Renal pelvis (tissue), 12 donors: ENCODE measurements at places on chromosomes 5 and 9. TPM values are rescaled to one million over a fixed set of nuclear protein-coding genes. Genes with fewer than 3 reads are reported as not detected.
A peak's percentile ranks its signal among the peaks of the same experiment; 100 is the strongest.

Gene RIMOC1
- polyA plus RNA-seq: 27.3 TPM

- DNase-seq: no peak
Observed at GRCh38 chr5:135030956-135031812, 2.8 kb downstream of the PITX1 start.

DNA sequence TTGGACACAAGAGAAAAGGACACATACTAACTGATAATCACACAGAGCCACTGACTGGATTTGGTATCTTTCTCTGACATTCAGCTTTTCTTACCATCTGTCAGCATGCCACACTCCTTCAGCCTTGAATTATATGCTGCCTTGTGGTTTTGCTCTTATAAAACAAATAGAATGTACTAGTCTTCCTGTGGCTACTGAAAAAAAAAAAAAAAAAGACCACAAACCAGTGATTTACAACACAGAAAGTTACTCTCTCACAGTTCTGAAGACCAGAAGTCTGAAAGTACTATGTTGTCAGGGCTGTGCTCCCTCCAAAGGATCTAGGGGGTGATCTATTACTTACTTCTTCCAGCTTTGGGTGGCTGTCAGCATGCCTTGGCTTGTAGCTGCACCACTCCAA is 82.3 kb downstream of the THBS4 start:
- no peak for DNase-seq

GRCh38 chr5:1521671-1522600 is 1.8 kb downstream of the LPCAT1 start:
- DNase-seq: no peak

GRCh38 chr9:90830051-90830450 is 28.4 kb downstream of the SYK start:
- DNase-seq: no peak

DNA sequence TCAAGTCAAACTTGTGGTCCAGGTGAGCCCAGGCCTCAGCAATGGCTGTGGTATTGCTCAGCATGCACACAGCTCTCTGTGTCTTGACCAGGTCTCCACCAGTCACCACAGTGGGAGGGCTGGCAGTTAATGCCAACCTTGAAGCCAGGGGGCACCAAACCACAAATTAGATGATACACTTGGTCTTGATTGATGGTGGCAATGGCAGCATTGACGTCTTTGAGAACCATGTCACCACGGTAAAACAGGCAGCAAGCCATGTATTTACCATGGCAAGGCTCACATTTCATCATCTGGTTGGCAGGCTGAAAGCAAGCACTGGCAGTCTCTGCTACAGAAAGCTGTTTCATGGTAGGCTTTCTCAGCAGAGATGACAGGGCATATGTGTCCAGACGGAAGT is 40.0 kb downstream of the NIM1K start:
- DNase-seq: no peak

GRCh38 chr5:151212406-151212798 is 11.5 kb downstream of the CCDC69 start:
- no peak for DNase-seq

DNA sequence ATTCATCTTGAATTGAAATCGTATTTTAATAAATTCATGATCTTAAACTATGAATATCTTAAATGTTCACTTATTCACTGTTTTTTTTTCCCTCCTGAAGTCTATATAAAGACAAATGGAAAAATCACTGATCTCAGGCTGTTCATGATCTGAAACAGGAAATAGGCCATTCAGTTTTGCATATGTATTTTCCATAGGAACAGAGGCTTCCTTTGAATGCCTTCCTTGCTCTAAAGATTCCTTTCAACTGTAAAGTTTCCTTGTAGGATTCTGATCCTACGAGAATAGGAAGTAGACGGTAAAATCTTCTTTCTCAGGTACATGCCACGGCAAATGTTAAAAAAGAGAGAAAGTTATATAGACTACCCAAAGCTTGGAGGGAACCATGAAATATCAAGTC is 194.4 kb upstream of the PPP1R2B start:
- no peak for DNase-seq

DNA sequence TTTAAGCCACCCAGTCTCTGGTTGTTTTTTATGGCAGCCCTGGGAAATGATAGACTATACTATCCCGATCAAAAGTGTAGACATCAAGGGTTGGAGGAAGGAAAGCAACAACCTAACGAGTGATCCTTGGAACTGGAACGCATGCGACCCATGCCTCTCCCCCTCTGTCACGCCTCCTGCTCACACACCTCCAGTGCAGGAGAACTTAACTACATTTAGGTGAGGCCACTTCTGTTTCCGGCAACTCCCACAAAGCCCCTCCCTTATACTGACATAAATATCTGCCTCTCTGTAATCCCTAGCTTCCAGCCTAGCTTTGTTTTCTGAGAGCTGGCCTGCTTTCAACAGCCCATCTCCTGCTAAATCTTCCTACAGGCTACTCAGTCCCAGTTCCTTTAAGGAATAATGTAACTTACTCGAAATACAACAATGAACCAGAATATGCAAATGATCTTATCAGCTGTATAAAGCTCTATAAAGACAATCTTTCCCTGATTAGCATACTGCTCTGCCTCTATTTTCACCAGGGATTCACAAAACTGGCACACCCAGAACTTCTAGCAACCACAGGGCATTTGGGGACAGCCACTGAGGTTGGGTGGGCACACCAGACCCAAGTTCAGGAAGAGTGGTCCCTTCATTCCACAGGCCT is 73.9 kb downstream of the GABBR2 start:
- DNase-seq: peak; percentile 49

Gene ANKRD33B
- 2.1 TPM for polyA plus RNA-seq

DNA sequence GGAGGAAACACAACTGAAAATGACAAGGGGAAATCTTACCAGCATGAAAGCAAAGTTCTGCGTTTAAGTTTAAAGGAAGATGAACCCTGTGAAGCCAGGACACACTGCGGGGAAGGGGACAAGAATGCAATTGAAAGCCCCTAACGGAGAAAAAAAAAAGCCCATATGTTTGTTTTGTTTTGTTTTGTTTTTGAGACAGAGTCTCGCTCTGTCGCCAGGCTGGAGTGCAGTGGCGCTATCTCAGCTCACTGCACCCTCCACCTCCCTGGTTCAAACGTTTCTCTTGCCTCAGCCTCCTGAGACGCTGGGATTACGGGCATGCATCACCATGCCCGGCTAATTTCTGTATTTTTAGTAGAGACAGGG is 2.9 kb downstream of the STK10 start:
- no peak for DNase-seq

Gene CCL28
- 3.2 TPM for polyA plus RNA-seq

DNA sequence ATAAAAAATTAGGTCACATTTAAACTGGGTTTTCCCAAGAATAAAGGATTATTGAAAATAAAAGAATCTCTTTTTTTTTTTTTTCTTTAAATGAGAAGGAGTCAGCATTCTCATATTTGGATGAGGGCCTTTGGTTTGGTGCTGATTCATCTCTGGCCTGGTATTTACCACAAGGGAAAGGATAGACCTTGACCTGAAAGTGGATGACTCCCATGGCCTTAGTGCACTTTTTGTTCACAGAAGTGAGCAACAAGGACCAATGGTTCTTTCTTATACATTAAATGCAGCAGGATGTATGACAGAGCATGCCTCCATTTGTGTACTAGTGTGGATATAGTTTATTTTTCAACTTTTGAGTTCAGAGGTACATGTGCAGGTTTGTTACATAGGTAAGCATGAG is 6.9 kb downstream of the YTHDC2 start:
- DNase-seq: no peak

GRCh38 chr5:131932235-131932634 is 13.2 kb downstream of the MEIKIN start:
- no peak for DNase-seq

DNA sequence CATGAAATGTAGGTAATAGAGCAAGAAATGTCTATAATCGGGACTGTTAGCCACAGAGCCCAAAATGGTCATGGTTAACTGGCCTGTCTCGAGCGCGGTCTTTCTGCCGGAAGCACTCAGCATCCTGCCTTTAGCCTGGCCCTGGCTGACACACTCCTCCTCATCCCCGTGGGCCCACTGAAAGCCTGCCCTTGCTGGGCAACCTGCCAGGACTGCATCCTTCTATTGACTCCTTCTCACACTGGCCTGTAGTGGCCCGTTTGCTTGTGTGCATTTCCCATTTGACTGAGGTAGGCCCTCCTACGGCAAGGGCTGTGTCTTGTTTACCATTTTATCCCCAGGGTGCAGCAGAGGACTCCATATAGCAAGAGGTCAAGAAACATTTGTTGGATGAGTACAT is 215.7 kb downstream of the ATPSCKMT start:
- no peak for DNase-seq

DNA sequence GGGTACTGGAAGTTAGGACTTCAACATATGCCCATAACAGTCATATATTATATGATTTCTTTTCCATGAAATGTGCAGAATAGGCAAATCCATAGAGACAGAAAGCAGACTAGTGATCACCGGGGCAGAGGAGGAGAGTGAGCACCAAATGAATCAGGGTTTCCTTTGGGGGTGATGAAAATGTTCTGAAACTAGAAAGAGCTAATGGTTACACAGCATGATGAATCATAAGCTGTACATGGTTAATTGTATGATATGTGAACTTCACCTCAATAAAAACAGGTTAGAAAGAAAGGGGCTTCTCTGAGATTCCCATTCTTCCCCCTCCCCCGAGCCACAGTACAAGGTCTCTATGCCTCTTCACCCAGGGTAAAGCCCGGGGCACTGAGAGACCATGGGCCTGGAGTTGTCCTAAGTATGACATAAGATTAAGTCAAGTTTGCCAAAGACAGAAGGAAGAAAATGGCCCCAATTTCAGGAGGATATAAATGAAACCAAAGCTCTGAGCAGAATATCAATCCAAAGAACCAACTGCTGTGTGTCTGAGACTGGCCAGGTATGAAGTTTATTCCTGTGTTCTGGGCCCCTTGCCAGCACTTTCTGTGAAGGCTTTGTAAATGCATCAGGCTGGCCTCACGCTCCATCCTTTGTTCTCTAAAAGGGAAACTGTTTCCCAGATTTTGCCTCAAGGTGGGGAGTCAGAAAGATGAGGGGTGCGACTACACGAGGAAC is 243.8 kb downstream of the CDK5RAP2 start:
- no peak for DNase-seq

DNA sequence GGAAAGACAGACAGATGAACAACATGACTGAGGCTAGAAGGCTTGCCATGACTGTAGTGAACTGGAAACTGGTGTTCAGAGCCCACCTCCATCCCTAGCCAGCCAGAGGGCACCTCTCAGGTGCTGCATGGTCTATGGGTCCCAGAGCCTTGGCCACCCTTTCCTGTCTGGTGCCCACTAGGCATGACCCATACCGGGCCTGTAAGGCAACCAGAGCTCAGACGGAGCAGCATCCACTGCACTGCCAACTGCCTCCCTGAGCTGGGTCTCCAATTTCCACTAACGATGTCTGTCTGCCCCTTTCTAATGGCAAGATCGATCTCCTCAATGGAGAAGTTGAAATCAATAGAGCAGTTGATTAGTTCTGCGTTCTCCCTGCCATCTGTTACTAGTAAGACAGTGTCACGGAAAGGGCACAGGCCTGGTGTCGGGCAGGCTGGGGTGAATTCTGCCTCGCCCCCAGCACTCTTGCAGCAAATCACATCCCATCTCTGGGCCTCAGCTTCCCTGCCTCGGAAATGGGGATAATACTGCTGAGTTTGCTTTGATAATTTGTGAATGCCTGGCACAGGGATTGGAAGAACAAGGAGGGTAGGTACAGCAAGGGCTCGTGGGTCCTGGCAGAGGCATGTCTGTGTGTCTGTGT is 172.3 kb upstream of the MVB12B start:
- DNase-seq: no peak

Gene CDH12
- 6.1 TPM for polyA plus RNA-seq

DNA sequence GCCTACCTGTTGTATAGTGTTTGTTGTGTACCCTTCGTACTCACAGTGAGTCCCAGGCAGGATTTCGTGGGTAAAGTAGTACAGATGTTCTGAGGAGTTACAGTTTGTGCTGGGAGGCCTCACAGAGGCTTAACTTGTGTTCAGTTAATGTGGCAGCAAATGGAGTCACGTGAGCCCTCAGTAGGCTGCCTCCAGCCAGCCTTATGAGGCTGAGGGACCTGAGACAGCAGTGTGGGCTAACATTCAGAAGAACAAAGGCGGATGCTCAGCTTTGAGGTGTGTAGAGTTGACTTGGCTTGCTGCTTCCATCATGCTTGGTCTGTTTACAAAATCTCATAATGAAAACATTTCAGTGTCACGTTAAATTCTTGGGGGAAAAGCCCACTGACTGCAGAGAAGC is 118.1 kb downstream of the TRIO start:
- no peak for DNase-seq

- DNase-seq: no peak
Observed at GRCh38 chr5:56648460-56649034, 166.8 kb upstream of the MAP3K1 start.

Gene TAL2
- polyA plus RNA-seq: 2.8 TPM

GRCh38 chr5:150510460-150511263 is 2.7 kb downstream of the NDST1 start:
- DNase-seq: no peak

GRCh38 chr5:116002116-116002906 is 30.0 kb upstream of the ARL14EPL start:
- no peak for DNase-seq

DNA sequence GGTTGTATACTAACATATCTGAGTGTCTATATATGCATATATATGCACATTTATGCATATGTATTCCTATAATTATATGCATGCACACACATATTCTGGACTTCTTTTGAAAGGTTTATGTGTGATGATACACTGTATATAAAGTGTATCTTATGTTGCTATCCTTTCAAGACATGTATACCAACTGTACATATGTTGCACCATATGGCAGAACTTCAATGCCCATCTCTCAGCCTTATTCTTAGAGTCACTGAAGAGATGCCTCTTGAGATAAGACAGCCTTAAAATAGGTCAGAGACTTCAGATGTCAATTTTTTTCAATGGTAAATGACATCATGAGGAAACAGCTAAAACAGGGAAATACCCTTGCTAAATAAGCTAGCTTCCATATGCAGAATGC is 461.4 kb downstream of the SPATA31D1 start:
- DNase-seq: no peak

DNA sequence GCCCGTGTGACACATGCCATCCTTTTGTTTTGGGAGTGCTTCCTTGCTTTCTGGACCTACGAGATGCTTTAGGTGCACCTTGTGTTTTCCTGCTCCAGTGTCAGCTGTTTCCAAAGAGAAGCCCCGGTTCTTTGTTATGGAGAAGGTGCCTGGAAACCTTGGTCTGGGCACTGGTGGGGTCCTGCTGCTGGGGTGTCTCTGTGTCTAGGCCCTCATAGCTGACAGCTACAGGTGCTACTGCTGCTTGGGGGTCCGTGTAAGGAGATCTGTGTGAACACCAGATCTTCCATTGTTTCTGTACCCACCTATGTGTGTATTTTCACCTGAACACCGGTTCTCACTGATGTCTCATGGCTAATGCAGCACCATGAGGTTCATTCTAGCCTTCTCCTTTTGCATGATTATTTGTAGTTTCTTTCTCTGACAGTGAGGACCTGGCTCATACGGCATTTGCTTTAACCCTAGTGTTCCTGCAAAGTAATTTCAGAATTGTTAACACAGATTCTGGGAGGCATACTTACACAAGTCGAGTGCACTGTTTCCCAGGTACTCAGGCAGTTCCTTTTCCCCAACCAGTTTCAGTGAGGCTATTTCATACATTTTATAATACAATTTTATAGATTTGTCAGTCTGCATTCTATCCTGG is 13.2 kb upstream of the FAM120AOS start:
- no peak for DNase-seq

GRCh38 chr9:92247296-92247695 is 46.2 kb downstream of the IARS1 start:
- no peak for DNase-seq
